ENCODE measurements at places on chromosomes 3 and 15. TPM values are rescaled to one million over a fixed set of nuclear protein-coding genes. Genes with fewer than 3 reads are reported as not detected.

DNA sequence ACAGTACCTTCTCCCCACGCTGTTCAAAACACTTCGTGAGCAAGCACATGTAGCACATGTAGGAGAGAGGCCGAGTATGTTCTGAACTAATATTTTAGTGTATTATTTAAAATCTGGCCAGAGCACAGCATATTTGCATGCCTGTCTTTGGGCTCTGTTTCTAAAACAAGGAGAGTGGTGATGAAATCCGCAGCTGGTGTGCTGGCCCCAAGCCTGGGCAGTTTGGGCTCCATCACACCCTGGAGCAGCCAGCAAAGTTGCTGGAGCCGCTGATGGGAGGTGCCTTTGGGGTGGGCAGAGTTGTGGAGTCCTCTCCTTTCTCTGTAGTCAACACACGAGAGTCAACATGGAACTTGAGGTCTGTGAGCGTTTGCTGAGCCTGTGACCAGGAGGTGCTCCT is 116.6 kb downstream of the SLCO3A1 start:
- DNase-seq, result no peak

The WDR49 gene
- total RNA-seq, result 1.9 TPM

- DNase-seq, result no peak
Measured at GRCh38 chr3:33803894-33804526, 5.6 kb downstream of the PDCD6IP start.

DNA sequence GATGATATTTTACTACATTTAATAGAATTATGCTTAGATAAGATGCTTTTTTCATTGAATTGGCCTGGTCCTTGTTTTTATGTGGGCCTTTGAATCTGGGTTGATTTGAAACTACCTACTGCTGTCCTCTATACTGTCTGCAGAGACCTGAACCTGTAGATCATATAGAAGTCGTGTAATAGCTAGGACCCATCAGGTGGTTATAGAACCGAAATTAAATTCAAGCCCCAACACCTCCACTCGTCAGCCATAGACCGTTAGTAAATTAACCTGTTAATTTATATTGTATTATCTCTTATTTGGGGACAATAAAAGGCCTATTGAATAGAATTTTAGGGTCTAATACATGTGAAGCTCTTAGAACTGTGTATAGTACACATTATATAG is 108.4 kb downstream of the MBNL1 start:
- DNase-seq, result no peak

GRCh38 chr3:154656486-154656885 is 226.5 kb upstream of the GPR149 start:
- no peak for DNase-seq

The GOLGA6L22 gene
- total RNA-seq, result not detected

DNA sequence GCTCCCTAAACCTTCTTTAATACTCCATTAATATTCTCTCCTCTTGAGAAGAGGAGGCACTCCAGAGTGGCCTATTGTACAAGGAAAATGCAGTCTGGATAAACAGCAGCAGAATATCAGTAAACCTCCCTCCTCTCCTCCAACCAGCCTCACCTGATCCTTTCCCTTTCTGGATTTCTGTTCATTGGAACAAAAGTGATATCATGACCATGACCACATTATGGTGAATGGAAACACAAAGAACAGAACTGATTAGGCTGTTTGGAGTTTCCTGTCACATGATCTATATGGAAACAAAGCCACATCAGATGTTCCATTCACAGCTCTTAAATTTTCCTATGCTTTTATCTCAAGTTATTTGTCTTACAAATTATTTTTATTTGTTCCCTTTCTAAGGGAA is 14.6 kb downstream of the C2CD4B start:
- no peak for DNase-seq

The TMPRSS7 gene
- 0.21 TPM for total RNA-seq

GRCh38 chr3:48399387-48400172 is 27.6 kb downstream of the FBXW12 start:
- DNase-seq, result peak; percentile 41

The MEX3B gene
- total RNA-seq, result 0.55 TPM

DNA sequence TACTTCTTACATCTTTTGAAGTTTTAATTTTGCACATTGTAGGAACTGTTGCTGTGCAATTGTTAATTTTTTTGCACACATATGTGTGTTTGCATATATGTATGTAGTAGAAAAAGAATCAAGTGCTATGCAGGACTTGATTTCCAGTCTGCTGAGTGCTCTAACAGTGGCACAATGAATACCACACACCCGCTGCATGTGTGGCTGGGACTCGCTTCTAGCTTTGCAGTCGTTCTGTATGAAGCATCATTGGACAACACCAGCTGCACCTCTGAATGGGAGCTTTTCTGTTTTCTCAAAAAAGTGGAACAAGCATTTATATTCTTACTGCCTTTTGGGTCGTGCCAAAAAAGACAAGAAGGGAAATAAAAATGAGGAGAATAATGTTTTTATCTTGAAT is 564.7 kb downstream of the FOXP1 start:
- no peak for DNase-seq

DNA sequence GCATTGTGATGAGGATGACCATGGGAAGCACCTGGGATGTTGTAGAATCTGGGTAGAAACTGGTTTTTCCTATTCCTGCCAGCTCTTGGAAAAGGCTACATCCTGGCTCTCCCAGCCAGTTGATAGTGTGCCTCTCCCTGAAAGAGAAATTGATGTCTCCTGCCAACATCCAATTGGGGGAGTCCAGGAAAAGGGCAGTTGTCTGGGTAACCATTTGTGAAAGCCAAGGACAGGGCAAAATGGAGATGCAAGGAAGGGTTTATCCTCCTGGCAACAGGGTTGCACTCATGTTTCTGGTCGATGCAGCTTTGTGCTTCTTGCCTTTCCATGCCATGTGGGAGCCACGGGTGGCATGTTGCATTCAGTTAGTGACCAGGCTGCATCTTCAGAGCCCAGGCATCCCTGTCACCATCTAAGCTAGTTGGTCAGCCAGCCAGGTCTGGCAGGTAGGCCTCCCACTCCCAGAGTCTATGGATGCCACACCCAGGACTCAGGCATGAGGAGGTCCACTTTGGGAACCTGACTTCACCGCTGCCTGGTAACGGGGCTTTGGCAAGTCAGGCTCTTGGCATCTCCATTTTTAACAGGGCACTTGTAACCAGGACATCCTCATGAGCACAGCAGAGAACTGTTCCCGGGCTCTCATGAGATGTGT is 153.5 kb downstream of the DNAJB8 start:
- peak; percentile 24 for DNase-seq

DNA sequence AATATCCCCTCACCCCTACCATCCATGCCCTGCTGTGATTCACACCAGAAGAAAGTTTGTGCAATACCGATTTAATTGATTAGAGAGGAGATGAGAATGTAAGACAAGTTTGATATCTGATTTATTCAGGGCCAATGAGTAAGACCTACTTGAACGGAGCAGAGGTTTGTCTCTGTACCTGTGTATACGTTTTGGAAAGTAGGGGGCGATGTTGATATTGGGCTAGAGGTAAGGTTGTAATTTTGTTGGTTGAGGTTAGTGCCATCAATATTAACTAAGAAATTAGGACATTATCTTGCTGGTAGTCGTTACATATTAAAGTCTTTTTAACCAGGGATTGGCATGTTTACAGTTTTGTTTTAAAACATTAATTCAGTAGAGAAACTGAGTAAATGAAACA is 20.5 kb downstream of the EAF2 start:
- DNase-seq, result no peak

DNA sequence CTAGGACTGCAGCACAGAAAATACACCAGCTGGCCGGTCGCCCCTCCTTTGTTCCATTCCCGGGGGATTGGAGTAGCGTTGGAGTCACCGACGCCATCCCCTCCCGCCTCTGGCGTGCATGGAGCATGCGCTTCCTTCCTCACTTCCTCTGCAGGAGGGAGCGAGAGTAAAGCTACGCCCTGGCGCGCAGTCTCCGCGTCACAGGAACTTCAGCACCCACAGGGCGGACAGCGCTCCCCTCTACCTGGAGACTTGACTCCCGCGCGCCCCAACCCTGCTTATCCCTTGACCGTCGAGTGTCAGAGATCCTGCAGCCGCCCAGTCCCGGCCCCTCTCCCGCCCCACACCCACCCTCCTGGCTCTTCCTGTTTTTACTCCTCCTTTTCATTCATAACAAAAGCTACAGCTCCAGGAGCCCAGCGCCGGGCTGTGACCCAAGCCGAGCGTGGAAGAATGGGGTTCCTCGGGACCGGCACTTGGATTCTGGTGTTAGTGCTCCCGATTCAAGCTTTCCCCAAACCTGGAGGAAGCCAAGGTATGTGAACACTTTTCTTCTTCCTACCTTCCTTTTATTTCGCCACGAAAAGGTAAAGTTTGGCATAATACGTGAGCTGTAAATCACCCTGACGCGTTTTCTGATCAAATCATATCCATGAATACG is at the start of gene SCG3:
Gene SCG3, plus strand, starts transcription at position 201 of the 661 bp plus-strand sequence. Its CDS starts 253 bp downstream, at position 454.
- peak; percentile 72 for DNase-seq

The XYLB gene
- total RNA-seq, result 19.3 TPM

DNA sequence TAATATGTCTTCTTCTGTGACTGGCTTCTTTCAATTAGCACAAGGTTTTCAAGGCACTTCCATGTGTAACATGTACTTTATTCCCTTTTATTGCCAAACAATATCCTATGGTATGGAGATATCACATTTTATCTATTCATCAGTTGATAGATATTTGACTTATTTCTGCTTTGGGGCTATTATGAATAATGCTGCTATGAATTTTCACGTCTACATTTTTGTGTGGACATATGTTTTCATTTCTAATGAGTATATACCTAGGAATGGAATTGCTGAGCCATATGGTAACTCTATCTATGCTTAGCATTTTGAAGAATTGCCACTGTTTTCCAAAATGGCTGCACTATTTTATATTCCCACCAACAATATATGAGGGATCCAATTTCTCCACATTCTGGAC is 3.6 kb upstream of the AGTR1 start:
- DNase-seq, result no peak

GRCh38 chr3:127316685-127317084 is 28.8 kb upstream of the PRR20G start:
- no peak for DNase-seq

DNA sequence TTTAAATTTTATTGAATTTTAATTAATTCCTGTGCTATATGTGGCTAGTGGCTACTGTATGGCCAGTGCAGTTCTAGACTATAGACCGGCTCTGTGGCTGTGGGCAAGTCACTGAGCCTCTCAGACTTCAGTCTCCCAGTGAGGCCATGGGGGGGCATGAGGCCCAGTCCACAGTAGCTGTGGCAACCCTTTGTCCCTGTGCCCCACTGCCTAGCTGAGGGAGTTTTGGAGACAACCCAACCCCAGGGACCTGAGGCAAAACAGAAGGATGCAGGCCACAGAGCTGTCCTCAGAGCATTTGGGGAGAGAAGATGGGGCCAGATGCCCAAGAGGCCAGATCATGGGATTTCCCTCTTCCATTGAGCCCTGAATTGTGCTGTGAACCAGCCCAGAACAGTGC is 18.9 kb upstream of the POC1A start:
- DNase-seq, result no peak

DNA sequence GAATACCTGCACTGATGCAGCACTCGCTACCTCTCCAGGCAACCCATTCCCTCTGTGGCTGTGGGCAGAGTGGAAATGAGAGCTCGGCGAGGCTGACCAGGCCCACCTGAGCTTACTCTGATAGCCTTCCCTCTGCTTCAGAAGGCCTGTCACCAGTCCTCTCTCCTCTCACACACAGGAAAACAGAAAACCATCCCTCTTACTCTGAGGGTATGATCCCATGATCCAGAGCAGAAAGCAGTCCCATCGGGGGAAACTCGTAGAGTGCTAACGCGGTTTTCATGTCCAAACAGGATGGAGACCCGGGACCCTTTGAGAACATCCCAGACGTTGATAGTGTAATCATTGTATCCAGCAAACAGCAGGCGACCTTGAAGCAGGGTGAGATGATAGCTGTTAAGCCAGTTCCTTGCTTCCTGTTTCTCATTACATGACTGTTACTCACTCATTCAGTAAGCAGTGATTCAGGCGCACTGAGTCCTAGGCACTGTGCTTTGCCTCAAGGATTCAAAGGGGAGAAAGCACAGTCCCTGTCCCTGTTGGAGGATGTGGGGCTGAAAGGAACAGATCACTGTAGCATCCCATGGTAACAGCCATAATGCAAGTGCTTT is 11.8 kb upstream of the BCL2L10 start:
- DNase-seq, result no peak

GRCh38 chr15:50247819-50248655 is 17.5 kb downstream of the HDC start:
- peak; percentile 51 for DNase-seq

DNA sequence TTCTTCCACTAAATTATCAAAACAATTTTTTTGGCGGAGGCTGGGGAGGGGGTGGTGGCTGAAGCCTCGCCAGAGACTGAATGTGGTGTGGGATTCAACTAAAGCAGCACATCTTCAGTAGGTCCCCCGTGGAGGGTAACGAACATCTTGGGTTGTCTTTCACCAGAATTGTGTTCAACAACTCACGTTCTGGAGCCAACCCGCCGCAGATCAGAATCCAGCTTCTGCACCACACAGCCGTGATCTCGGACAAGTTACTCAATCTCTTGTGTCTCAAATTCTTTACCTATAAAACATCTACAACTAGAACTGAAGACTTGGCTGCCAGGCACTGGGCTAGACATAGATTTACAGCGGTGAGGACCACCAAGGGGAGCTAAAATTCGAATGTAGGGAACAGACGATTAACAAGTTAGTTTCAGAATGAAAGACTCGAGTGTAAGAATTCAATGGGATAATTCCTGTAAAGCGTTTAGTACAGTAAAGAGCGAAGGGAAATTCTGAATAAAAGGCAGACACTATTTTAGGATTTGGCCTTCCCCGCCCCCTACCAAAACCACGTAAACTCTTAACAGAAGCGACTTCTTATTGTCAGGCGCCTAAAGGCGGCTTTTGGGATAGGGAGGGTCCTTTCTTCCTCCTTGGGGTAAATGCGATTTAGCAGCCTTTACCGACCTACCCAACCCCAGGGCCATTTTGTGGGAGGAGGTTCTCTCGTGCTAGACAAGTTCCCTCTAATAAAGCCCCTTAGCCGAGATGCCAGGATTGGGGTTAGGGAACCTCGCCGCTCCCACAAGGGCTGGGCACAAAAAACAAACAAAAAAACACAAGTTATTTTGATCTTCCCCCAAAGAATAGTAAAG is 697 bp upstream of the RAB5A start:
- no peak for DNase-seq

The CTSH gene
- total RNA-seq, result 705 TPM

The NUTM1 gene
- not detected for total RNA-seq

The PRSS50 gene
- 1.6 TPM for total RNA-seq

- DNase-seq, result no peak
Measured at GRCh38 chr3:150458001-150458400, 49.9 kb downstream of the TSC22D2 start.

DNA sequence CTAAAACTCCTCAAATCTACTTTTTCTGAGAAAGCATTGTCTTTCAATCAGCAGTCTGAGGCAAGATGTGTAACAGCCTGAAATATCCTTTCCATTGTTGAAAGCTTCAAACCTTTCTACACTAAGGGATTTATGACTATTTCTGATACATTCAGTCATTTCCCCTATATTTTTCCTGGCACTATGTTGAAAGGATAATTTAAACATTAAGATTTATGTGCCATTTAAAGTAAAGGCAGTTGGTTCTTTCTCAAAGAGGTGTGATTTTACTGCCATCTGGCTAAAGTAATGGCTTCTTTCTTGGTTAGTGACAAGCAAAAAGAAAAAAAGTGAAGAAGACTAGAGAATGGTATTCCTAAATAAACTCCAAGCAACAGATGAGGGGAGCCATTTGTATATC is 249.6 kb upstream of the COL8A1 start:
- no peak for DNase-seq

All from ureter (tissue), 1 donor.